Activated naive CD4-positive, alpha-beta T cell (primary cell): ENCODE measurements at places on chromosomes 2 and 18.

GRCh38 chr2:120831086-120831485 lies 95.4 kb downstream of the GLI2 start:
- no peak for DNase-seq

- no peak for DNase-seq
Observed at GRCh38 chr2:189181706-189182105, 2.1 kb upstream of the COL5A2 start.

DNA sequence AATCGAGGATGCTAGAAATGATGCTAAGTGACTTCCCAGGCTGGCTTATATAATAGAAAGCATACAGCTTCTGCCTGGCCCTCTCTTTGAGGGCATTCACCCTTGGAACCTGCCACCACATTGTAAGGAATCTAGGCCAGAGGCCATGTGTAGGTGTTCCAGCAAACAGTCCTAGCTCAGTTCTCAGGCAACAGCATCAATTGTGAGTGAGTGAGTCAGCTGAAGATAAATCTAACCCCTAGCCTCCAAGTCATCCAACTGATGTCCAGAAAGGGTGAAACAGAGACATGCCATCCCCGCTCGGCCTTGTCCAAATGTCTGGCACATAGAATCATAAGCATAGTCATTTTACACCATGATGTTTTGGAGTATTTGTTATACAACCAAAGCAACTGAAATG lies 324.3 kb upstream of the KLHL14 start:
- no peak for DNase-seq

DNA sequence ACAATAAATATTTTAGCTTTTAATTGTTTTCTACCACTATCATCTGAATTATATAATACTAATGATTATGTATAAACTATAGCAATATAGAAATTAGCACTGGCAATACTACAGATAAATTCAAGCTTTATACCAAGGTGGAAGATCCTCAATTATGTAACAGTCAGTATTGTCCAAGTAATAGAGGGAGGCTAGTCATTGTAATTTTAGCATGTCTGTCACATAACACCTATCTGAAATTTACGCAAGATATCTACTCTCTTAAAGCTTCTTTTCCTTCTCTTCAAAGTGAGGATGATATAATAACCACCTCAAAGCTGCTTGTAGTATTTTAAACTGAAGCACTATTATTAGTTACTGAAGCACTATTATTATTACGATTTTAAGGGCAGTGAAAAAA lies 12.2 kb downstream of the KCNJ3 start:
- no peak for DNase-seq

- DNase-seq, result no peak
Observed at GRCh38 chr2:239715606-239716005, 309.5 kb downstream of the NDUFA10 start.

- no peak for DNase-seq
Observed at GRCh38 chr18:7605705-7606104, 38.6 kb downstream of the PTPRM start.

DNA sequence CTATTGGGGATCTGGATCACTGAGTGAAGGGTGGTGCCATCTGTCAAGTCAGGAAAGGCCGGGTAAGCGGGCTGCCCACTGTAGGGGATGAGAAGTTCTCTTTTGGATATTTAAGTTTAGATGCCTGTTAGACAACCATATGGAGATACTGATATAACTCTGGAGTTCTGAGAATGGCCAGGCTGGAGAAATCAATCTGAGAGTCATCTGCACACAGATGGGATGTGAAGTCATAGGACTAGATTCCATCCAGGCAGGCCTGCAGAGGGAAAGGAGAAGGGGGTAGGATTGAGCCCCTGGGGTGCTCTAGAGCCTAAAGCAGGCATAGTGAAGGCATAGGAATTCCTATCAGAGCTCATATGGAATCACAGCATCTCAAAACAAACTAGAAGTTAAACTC lies 30.1 kb downstream of the SPRED2 start:
- no peak for DNase-seq

DNA sequence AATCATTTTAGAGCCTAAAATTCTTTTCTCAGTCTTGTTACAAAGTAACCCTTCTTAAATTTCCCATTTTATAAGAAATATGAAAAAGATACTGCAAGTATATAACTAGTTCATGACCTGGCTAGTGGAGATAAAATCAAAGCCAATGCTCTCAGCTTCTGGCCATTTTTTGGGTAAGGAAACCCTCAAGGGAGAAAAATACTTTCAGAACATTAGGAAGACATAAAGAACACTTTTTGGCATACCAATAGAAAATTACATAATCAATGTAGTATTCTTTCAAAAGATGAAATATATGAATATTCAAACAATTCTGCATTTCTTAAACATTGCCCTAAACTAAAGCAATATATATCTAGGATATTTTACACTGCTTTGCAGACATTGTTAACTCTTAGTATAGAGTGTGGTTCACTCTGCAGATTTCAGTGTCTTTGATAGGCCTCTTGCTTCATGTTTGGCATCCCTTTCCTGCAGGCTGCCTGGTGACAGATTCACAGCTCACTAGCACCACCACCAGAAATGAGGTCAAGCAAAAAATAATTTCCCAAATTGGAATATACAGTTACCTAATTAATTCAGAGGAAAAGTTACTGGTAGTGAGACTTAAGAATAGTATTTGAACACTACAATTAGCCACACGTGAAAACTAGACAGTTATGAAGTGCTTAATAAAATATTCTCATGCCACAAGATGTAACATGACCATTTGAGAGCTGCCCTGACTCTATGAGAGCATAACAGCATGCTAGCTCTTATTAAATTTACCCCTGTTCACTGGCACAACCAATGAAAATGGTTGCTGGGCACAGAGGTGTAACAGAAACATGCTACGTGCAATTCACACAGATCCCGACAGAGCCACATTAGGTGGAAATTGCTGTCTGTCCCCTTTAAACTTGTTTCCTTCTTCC lies 36.0 kb downstream of the PAIP2B start:
- no peak for DNase-seq

DNA sequence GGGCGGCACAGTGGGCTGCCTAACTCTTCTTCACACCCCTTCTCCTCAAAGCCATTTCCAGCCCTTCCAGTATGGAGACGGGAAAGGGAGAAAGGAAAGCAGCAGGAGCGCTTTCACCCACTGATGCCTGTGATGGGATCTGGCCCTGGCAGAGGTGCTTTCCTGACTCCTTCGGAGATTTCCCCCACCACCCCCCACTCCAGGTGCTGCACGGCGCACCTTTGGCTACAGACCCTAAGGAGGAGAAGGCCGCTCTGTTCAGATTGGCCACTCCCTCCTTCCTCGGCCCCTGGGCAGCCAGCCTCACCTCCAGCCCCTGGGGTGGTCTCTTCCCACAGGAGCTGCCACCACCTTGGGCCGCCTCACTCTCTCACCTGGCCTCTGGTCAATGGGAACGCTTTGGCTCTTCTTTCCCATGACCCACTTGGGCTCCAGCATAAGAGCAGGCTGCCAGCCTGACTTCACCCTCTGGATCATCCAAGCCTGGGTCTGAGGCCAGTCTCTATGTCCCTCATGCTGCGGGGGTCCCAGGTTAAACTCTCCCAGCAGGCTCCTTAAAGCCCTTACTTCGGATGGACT lies 18.4 kb upstream of the MAL start:
- DNase-seq, result no peak

DNA sequence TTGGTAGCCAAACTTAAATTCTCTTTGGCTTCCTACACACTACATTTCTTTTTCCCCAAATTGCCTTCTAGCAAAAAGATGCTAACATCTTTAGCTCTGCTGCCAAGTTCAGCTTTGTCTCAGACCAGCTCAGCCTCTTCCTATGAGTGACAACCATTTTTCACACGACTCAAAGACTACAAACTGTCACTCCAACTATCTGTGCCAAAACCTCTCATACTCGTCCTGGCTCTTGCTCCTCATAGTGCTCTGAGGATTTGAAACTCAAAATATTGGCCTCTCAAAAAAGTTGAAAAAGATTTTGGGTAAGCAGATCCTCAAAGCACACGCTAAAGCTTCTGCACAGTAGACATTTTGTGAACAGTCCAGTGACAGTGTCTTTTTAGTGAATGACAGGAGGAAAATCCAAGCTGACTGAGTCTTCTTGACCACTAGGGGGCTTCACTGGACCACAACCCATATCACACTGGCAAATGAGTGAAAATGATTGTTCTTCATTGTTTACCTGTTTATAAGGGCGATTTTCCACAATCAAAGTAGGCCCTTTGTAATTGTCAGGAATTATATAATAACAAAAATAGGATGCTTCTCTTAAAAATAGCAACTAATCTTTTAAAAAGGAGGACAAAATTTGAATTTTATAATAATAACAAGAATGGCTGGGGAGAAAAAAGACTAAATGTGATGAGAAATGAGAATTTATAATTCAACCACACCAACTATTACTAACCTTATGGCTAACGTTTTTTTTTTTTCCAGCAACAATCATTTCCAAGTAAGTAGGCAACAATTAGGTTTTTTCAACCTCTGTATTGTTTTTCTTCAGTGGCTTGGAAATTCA lies 85.5 kb upstream of the PGAP1 start:
- no peak for DNase-seq

- no peak for DNase-seq
Observed at GRCh38 chr2:15772086-15772595, 168.2 kb upstream of the MYCN start.

GRCh38 chr2:195595825-195596224 lies 61.2 kb upstream of the SLC39A10 start:
- DNase-seq, result no peak

GRCh38 chr2:65045651-65046050 lies 10.6 kb upstream of the CEP68 start:
- no peak for DNase-seq

DNA sequence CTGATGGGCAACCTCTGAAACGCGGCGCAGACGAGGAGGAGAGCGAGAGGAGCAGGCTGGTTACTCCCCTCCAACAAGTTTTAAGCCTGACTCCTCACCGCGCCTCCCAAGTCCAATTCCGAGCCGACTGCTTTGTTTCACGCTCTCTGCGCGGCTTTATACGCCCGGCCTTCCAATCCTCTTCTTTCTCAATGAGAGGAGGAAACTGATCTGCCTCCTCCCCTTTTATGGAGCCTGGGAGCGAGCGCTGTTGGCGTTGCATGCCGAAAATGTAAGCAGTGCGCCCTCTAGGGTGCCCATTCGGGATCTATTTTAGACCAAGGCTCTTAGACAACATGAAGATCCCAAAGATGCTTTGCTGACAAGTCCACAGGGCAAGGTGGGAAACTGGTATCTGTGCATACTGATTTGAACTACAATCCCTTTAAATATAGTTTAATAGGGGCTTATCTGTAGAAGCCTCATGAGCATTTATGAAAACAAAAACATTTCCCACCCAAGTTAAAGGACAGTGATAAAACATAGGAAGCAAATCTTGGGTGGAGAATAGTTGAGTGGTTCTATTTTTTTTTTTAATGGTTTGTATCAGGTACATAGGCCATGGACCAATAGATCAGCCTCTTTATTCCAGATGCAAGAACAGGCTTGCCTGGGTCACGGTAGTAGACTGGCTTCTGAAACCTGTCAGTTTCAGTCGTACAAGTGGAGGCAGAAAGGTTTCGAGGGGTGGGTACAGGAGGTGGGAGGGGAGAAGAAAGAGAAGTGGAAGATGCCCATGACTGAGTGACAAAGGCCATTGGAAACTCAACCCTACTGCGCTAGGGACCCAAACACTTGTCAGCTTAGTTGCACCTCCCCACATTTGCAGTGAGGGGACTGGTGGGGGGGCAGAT lies at the start of gene RND3:
Gene RND3 (minus strand): TSS at position 131 of the 893 bp plus-strand sequence. CDS start 250 bp downstream, outside the sequence.
- no peak for DNase-seq

- no peak for DNase-seq
Observed at GRCh38 chr2:1681323-1682180, 62.8 kb downstream of the PXDN start.

GRCh38 chr2:174580951-174581350 lies 16.7 kb downstream of the WIPF1 start:
- no peak for DNase-seq

GRCh38 chr2:63642946-63643345 lies 54.2 kb downstream of the MDH1 start:
- no peak for DNase-seq

GRCh38 chr2:151657667-151658076 lies 76.6 kb downstream of the NEB start:
- no peak for DNase-seq

- DNase-seq, result no peak
Observed at GRCh38 chr2:241898463-241899270, 29.1 kb downstream of the RTP5 start.

DNA sequence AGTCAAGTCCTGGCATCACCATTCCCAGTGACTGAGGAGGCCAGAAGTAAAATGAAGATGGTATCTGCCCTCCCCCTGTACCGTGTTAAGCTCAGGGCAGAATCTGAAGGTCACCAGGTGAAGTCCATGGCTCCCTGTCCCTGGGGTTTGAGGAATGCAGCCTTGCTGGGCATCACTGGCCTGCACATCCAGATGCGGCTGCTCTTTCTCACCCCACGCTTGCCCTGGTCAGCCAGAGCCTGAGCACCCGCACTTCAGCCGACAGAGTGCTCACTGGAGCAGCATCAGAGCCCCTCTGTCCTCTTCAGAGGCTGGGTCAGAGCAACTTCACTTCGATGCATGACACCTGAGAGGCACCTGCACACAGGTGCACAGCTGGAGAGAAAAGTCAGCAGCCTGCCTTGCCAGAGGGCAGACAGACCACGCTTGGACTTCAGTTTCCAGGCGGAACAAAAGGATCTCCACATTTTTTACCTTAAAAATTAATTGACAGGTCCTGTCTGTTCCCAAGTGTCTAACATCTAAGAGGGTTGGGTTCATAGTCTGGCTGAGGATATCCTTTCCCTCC lies 267.3 kb downstream of the ANAPC1 start:
- no peak for DNase-seq

- DNase-seq, result no peak
Observed at GRCh38 chr2:177241711-177242120, 22.8 kb downstream of the NFE2L2 start.

DNA sequence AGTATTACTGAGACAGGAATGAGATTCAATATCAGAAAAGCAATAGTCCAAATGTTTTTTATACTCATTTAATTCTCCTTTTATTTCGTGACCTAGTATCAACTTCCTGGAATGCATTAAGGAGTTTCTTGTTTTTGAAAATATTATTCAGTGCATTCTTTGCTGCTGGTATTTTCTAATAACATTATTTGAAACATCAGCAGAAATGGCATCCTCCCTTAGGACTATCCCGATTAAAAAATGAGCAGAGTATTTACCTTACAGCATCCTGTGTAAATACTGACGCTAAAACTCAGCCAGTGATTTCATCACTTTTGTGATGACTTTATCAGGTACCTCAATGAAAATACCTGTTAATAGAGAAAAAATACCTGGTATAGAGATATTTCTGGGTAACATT lies 16.3 kb downstream of the COL4A3 start:
- DNase-seq, result no peak

GRCh38 chr2:118251427-118251826 lies 163.2 kb downstream of the INSIG2 start:
- DNase-seq, result no peak
